Renal pelvis (tissue), 12 donors: ENCODE measurements at places on chromosomes 5 and 9. TPM values are rescaled to one million over a fixed set of nuclear protein-coding genes. Genes with fewer than 3 reads are reported as not detected.

DNA sequence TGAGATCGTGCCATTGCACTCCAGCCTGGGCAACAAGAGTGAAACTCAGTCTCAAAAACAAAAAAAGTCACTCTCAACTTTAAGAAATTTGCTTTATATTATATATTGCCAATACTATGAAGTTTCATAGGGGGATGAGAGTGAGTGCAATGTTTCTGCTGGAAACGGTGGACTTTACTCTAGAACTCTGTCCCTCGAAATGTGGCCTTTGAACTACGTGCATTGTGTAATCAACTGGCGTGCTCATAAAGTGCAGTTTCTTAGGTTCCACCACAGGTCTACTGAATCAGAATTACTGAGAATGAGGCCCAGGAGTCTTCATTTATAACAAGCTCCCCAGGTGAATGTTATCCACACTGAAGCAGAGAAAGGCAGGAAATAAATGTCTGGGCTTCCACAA lies 24.1 kb downstream of the OR2K2 start:
- DNase-seq, result no peak

DNA sequence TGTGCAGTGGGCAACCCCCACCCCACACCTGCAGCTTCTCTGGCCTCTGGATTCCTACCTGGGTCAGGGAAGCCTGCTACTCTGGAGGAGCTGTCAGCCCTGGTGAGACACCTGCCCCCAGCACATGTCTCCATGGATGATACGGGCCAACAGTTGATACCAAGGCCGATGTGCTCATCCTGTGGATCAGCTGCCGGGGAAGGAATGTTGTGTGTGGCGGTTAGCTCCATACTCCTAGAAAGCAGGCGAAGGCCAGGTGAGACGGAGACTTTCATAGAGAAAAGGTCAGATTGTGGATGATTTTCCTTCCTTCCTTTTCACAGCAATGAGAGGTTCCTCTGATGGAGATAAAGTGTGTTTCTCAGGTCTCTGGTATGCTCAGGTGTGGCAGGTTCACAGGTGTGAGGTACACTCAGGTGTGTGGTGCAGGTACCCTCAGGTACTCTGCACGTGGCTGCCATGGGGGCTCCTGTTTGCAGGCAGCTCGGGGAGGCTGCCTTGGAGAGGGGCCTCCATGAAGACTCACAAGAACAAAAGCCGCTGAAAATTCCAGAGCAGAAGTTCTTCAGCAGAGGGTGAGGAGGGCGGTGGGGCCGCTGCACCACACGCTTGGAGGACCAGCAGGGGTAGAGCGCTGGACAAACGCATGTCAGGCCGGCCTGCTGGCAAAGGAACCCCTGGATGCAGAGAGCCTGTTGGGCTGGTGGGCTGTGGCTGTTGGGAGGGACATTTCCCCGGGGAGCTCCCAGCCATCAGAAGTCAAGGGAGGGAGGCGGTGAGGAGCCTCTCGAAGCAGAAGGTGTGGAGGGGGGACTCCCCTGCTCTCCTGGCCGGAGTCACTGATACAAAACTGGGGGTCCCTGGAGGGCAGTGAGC lies 5.1 kb upstream of the AHRR start:
- no peak for DNase-seq

DNA sequence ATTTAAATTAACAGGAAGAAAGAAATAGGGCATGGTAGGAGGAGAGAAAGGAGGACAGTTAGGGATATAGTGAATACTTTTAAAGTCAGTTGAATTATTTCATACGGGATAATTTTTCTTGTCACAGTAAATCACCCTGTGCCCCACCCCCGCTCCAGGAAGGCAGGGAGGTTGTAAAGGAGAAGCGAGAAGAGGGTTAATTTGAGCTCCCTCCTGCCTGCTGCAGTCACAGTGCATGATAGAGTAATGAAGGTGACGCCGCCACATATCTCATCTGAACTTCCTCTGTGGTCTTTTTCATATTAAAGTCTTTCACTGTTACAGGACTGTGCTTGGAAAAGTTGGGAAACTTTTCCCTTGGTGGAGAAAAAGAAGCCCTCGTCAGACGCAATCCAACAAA lies 896 bp upstream of the PCSK5 start:
- no peak for DNase-seq

DNA sequence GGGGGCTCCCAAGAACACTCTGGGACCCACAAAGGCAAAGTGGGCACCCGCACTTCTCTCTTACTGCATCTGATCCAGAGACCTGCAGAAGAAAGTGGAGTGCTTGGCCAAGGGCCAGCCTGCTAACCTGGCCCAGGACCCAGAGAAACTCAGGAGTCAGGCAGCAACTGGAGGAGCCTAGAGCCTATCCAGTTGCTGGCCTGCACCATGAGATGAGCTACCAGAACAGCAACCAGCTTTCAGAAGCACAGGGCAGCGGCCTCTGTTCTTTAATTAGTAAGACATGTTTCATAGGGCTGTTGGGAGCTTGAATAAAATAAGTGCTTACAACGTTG lies 298.3 kb downstream of the GADD45G start:
- no peak for DNase-seq

DNA sequence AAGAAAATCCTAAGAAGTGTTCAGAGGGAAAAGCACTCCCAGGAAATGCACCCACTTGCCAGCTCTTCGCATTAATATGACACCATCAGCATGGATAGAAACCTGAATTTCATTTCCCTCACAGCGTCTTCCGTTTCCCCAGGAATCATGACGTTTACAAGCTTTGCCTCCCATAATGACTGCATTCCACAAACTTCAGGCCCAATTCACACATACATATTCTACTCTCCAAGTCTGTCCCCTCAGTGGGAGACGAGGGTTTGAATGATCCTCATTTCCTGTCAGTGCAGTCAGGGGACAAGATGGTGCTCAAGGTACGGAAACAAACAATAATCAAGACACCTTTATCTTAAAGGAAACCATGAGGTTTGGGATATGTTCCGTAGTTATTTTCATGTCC lies 44.9 kb upstream of the MAN2A1 start:
- DNase-seq, result no peak

DNA sequence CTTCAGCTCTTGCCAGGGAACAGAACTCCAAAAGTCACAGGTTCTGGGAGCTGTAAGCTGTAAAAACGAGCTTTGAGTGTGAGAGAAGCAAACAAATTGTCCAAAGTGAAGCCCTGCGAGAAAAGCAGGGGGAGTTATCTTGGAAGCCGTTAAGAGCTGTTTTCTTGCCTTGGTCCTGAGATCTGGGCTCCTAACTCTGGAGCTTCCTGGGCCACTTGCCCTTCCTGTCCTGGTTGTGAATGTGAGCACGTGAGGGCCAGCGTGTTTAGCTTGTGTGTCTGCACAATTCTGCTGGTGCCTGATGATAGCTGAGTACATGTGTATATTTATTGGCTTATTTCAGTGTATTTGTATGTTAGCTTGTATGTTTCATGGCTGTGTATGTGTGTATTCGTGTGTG lies 40.5 kb downstream of the DAB2IP start:
- DNase-seq, result no peak

GRCh38 chr5:176775409-176775808 lies 35.0 kb upstream of the UNC5A start:
- no peak for DNase-seq

- DNase-seq, result no peak
Measured at GRCh38 chr9:99150451-99151171, 45.7 kb downstream of the TGFBR1 start.

- no peak for DNase-seq
Measured at GRCh38 chr5:10387690-10388089, 34.2 kb downstream of the MARCHF6 start.

The C9orf50 gene
- polyA plus RNA-seq, result 0.78 TPM

- peak; percentile 82 for DNase-seq
Measured at GRCh38 chr5:4817767-4818166, 322.4 kb upstream of the ADAMTS16 start.

DNA sequence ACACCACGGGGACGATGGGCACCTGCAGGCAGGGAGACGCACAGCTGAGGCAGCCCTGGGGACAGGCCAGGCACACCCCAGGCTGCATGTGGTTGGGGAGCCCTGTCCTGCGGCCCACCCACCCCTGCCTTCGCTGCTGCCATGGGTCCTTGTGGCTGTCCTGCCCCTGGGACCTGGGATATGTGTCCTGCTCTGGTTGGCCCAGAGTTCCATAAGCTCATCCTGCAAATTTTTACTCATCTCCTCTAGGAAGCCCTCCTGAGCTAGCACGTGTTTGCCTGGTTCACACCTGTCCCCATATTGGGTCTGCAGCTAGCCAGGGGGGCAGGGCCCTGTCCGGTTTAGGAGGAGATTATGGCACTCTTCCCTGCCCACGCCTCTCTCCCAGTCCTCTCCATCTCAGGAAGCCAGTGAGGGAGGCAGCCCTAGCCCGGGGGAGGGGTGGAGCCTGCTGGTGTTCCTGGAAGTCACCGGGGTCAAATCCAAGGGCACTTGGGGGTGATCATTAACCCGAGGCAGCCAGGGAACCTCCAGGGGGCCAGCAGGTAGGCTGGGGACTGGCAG lies 12.2 kb downstream of the EGFL7 start:
- no peak for DNase-seq

DNA sequence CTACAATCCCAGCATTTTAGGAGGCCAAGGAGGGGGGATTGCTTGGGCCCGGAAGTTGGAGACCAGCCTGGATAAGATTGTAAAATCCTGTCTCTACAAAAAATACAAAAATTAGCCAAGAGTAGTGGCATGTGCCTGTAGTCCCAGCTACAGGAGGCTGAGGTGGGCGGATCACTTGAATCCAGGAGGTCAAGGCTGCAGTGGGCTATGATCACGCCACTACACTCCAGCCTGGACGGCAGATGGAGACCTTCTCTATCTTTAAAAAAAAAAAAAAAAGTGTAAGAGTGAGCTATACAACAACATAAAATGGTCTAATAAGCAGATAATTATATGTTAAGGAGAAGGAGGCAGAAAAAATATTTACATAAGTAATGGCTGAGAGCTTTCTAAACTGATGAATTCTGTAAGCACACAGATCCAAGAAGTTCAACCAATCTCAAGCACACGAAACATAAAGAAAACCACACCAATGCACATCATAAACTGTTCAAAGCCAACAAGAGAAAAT lies 23.0 kb downstream of the CDC14B start:
- no peak for DNase-seq

GRCh38 chr9:93955981-93956784 lies 1.0 kb upstream of the BARX1 start:
- no peak for DNase-seq

DNA sequence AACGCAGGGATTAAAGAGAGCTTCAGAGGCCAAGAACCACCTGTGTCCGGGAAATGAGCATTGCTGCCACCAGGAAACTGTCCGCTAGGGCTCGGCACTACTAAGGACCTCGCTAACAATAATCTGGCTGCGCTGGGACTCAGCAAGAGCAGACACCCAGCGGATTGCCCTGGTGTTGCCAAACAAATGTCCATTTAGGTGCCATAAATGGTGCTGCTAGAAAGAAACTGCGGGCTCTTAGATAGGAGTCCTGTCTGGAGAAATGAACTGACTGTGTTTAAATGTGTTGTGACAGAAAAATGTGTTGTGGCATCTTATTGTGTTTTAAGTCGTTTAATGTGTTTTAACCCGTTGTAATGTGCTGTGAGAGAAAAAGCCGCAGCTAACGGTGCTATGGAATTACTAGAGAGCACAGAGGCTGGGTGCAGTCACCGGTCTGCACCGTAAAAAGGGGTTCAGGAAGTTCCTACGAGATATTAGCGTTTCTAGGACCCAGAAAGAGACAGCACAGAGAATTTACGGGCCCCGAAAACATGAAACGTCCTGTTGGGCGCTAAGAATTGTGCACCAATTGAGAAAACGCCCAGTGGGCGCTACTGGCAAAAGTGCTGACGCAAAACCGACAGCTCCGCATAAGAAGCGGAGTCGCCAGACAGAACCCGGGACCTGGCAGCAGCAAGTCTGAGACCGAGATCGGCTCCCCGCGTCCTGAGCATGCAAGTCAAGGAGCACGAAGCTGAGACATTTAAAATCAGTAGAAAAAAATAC lies 90.6 kb downstream of the ANXA2R start:
- DNase-seq, result peak; percentile 62

The IL31RA gene
- polyA plus RNA-seq, result not detected

DNA sequence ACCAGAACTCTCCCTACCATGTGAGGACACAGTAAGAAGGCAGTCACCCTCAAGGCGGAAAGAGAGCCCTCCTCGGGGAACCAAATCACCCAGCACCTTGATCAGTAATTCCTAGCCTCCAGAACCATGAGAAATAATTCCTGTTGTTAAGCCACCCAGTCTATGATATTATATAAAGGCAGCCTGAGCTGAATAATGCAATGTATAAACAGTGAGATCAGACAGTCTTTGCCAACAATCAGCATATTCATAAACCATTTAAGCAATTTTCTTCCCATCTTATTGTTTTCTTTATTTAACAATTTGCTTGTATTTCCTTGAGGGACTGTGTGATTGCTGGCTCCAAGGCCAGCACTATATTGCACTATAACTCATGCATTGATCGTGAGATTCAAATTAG lies 144.4 kb upstream of the DAPK1 start:
- DNase-seq, result no peak

The PDE8B gene
- 5.6 TPM for polyA plus RNA-seq

- DNase-seq, result no peak
Measured at GRCh38 chr5:82754759-82755158, 322.4 kb downstream of the TMEM167A start.

GRCh38 chr5:140595538-140596300 lies 31.1 kb downstream of the SLC35A4 start:
- DNase-seq, result no peak

DNA sequence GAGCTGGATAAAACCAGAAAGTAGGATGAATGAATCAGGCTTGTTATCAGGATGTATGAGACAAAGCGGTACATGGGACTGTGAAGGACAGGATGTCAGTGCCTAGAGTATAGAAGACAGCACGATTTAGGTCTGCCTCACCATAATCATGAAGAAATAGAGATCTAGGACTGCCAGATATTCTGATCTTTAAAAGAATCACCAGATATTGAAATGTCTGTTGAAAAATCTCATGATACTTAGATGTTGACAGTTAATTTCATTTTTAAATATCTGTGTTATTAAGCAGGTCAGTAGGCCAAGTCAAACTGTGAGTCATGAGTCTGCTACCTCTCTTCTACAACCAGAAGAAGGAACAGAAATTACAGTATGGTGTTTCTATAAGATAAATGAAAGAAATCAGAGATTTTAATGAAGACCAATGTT lies 65.0 kb downstream of the ST8SIA4 start:
- no peak for DNase-seq
